Spleen (tissue), 13 donors: ENCODE measurements at places on chromosomes 1 and 21. TPM values are rescaled to one million over a fixed set of nuclear protein-coding genes. Genes with fewer than 3 reads are reported as not detected.

- no peak for DNase-seq
Measured at GRCh38 chr1:227356620-227357146, 38.4 kb upstream of the CDC42BPA start.

The TAS1R1 gene
- 0.26 TPM for total RNA-seq

DNA sequence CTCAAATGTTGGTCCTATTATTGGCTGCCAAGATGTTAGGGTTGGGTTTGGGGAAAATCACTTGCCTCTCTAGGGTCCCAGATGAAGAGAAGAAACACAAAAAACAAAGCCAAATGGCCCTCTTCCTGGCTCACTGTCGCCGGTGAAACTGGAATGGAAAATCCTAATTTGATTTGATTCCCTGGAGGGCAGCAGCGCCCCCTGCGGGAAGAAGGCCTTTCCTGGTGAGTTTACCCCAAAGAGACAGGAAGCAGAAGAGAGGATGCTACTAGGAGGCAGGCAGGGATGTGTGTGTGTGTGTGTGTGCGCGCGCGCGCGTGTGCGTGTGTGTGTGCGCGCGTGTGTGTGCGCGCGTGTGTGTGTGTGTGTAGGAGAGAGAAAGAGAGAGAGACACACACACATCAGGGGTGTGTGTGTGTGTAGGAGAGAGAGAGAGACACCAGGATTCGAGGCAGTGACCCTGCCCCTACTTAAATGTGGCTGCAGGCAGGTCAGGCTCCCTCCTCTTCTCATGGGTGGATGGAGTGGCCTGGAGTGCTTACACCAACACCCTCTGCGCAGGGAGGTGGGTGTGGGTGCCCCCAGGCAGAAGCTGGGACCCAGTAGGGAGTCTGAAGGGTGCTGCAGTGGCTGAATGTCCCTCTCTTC lies 3.1 kb upstream of the SELENON start:
- DNase-seq: peak; percentile 89

DNA sequence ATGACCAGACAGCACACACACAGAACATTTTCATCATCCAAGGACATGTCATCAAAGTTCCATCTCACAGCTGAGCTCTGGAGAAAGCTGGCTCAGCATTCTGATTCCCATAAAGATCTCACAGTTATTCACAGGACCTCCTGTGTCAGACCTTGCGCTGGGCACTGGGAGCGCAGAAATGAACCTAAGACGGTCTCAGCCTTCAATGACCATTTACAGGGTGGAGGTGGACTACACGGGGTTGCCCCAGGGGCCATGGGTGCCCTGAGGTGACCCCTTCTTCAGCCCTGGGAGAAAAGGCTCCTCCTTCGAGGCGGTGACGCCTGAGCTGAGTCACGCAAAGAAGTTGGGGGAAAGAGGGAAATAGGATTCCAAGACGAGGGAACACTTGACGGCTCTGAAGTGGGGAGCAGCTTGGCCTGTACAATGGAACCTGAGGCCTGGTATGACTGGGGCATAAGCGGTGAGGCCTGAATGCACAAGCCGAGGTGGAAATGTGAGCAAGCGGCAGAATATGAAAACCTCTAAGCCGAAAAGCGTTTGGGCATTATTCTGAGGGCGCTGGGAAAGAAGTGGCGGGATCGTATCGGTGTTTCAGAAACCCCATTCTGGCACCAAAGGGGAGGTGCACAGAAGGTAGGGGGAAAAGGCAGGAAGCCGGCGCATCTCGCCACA lies 797 bp downstream of the CC2D1B start:
- DNase-seq: peak; percentile 83

GRCh38 chr1:166418344-166418933 lies 251.6 kb upstream of the FAM78B start:
- DNase-seq: no peak

GRCh38 chr1:1603671-1604373 lies 3.9 kb upstream of the FNDC10 start:
- DNase-seq: peak; percentile 74

DNA sequence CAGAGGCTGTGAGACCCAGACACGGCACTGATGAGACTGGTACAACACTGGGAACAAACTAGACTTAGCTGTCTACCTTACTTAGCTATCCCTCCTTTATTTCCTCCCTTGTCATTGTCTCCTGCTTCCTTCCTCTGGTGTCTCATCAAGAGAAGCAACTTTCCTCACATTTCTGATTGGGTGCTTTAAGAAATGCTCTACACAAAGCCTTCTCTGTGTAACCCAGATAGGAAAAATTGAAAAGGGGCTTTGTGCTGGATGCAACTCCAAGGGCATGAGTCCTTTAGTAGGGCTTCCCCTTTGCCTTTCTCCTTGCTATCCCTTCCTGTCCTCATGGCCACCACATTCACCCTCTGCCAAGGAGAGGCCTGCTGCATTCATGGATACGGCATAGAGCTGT lies 274.5 kb downstream of the VAV3 start:
- DNase-seq: no peak

GRCh38 chr1:78797108-78797781 lies 147.6 kb downstream of the IFI44 start:
- no peak for DNase-seq

DNA sequence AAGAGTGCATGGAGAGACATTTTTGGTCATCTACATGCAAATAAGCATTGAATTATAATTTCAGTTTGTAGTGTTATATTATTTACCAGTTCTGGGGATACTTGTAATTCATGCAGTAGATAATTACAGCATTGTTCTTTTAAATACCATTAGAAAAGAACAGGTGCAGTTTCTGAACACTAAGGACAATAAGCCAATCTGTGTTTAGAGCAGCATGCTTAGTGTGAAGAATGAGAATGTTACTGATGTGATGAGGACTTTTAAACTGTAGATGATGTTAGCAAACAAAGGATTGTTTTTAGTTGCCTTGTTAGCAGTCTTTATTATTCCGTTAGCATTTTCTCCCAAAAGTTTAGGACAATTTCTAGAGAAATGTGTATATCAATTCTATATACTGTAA lies 348.3 kb downstream of the BRINP3 start:
- no peak for DNase-seq

DNA sequence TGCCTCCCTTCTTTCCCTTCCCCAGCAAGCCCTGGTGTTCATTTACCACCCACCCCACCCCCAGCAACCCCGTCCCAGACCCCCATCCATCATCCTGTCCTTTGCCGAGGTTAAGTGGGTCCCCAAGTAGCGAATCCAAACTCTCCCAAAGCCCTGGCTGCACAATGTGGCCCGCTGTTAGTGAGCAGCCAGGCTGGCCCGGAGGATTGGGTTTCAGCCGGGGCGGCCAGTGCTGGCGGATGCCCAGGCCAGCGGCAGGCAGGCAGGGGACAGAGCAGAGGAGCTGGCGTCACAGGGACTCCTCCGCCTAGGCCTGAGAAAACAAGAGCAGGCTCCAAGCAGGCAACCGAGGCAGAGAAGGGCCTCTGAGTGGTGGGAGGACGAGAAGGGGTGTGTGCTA lies 61.4 kb downstream of the EPHB2 start:
- no peak for DNase-seq

- no peak for DNase-seq
Measured at GRCh38 chr1:37890378-37891014, 31.1 kb upstream of the MTF1 start.

DNA sequence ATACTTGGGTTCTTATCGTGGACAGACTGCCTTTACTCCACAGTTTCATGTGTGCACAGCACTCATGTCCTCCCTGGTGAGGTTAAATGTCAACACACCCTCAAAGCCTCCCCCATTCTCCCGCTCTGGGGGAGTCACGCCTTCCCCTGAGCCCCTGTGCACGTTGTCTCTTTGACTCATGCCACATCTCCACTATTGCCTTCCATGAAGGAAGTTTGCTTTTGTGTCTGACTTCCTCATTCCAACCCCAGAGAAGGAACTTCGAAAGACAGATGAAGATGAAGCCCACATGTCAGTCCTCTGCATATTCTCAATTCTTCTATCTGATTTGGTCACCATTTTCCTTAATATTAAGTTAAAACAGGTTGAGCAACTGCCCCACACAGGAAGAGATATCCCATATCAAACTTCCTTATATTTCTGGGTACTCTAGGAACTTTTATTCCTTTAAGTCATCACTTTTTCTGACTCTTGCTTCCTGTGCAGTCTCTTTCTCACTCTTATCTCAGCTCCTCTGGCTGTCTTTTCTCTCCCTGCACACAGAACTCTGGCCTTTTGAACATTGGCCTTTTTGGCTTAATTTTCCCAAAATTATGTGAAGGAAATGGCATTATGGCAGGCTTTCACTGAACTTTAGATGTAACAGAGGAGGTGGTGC lies 41.5 kb downstream of the C4BPA start:
- DNase-seq: no peak

The PRR9 gene
- not detected for total RNA-seq

DNA sequence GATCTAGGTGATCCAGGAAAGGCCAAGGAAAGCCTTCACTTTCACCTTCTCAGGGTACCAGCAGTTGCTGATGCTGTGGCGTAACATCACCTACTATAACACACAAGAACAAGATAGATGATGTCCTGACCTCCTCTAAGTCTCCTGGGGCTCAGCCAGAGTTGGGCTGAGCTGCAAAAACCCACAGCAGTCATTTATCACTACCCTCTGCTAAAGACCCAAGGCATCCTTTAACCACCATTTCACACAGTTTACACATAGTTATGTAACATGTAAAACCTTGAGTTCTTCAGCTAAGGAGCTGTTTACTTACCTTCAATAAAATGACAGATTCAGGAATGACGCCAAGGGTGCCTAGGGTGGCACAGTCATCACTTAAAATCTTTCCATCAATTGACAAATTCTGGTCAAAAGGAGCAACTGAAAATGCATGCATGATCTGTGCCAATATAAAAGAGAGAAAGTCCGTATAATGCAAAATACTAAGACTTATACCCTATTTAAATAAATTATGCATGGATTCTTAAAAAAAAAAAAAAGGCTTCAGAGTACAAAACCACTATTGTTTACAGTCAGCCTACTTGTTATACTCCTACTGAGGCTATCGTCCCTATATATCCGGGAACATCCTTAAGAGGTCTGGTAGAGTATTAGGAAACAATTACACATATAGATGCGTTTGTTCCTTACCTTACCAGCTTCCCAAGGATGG lies 20.7 kb upstream of the RAP1GAP start:
- DNase-seq: no peak

DNA sequence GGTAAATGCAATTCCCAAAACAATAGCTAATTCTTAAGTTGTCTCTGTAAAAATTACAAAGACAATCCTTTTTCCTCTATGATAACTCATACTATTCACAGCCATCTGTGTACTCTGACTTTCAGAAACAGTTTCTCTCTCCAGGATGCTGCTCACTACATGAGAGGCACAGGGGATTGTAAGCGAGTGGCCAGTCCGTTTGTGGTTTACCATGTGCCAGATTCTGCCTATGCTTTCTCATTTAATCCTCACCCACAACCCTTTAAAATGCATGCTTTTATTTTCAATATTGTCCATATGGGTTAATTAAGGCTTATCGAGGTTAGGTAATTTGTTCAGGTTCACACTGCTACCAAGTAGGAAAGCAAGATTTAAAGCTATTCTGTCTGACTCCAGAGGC lies 23.0 kb downstream of the RGS1 start:
- DNase-seq: no peak

DNA sequence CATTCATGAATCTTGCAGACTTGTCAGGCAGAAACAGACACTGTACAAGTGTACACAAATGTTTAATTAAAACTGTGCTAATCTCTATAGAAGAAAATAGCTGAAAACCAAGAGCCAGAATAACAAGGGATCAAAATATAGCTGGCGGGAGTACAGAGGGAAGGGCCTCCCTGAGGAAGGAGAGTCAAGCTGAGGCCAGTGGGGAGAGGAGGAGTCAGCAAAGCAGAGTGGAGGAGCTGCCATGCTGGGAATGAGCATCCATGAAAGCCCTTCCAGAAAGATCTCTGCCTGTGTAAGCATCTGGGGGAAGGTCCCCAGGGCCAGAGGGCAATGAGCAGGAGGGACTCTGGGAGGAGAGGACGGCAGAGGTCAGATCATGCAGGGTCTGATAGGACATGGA lies 15.1 kb downstream of the SLAMF8 start:
- DNase-seq: no peak

DNA sequence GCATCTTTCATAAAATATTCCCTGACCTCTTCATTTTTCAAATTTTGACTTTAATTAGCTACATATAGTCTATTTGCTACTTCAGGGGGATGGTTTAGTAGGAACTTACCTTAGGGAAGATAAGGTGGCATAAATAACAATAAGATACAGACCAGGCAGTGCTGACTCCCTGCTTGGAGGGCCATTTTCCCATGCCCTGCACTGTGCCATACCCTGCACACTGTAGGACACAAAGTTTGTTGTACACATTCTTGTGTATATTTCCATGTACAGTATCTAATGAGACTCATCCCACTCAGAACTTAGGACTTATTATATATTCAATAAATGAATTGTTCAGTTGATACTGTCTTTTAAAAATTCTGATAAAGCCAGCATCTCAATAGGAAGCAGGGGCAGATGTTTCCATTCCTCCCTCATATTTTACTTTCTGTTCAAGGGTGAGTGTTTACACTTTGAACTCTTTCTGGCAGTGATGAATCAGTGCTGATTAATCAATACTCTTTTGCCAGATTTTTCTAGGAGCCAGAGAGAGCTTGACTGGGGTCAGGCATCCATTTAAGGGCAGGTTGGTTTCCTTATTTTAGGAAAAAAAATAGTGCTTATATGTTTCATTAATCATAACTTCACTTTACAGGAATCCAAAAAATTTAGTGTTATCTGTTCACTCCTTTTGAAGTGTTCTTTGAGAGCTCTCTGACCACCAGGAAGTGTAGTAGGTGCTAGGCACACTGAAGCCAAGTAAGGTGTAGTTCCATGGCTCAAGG lies 30.6 kb downstream of the MPZL1 start:
- DNase-seq: no peak

The C4BPA gene
- 0.40 TPM for total RNA-seq

- DNase-seq: no peak
Measured at GRCh38 chr1:67427947-67428346, 2.3 kb downstream of the SERBP1 start.

DNA sequence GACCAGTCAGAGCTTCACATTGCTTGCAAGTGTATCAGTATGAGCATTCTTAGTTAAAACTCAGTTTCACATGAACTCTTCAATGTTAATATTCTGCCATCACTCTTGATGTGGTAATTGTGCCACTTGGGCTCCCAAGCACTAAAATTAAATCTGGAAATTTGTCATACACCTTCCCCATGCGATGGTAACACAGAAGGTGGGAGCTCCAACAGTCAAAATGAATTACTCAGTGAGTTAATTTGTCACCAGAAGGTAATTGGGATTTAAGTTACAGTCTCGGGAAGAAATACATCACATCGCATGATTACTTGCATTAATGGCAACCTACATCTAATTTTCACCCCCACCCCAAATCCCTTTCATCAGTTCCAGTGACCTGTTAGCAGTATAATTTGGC lies 376.5 kb upstream of the DAB1 start:
- DNase-seq: no peak

DNA sequence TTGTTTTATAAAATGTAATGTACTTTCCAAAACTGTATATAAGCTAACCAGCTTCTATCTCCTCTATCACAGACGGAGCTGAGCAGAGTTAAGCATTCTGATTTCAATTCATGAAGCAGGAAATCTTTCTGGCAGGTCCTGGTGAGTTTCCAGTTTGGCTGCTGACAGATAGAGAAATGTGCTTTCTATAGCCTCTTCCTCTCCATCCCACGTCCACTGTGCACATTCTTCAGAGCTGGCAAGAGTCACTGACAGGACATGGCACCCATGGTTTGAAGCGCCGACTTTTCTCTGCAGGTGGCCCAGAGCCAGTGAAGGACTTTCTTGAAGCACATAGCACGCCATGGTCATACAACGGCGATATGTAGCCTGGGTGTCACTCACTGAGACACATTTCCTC lies 52.3 kb upstream of the POU2F1 start:
- DNase-seq: no peak

- DNase-seq: no peak
Measured at GRCh38 chr1:5329068-5329739, 663.0 kb downstream of the NPHP4 start.
